ENCODE measurements at places on chromosomes 5 and 9.

DNA sequence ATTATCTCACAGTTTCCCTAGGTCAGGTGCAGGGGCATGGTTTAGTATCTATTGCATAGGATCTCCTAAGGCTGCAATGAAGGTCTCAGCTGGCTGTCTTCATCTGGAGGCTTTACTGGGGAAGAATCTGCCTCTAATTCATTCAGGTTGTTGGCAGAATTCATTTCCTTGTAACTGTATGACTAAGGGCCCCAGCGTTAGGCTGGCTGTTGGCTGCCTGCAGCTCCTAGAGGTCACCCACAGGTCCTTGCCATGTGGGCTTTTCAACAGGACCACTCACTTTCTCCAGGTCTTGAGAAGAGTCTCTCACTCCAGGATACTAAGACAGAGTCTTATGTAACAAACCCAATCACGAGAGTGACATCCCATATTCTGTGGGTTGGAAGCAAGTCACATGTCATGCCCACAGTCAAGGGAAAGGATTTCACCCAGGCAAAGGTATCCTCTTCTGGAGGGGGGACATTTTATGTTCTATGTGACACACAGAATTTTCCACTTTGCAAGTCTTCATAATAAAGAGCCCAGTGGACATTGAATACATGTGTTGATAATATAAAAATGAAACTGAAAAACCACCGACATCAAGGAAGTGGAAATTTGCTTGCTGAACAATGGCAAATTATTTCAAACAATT is 38.2 kb downstream of the HMHB1 start:
- DNase-seq: no peak

GRCh38 chr5:160565376-160565775 is 143.7 kb downstream of the PTTG1 start:
- DNase-seq: no peak

DNA sequence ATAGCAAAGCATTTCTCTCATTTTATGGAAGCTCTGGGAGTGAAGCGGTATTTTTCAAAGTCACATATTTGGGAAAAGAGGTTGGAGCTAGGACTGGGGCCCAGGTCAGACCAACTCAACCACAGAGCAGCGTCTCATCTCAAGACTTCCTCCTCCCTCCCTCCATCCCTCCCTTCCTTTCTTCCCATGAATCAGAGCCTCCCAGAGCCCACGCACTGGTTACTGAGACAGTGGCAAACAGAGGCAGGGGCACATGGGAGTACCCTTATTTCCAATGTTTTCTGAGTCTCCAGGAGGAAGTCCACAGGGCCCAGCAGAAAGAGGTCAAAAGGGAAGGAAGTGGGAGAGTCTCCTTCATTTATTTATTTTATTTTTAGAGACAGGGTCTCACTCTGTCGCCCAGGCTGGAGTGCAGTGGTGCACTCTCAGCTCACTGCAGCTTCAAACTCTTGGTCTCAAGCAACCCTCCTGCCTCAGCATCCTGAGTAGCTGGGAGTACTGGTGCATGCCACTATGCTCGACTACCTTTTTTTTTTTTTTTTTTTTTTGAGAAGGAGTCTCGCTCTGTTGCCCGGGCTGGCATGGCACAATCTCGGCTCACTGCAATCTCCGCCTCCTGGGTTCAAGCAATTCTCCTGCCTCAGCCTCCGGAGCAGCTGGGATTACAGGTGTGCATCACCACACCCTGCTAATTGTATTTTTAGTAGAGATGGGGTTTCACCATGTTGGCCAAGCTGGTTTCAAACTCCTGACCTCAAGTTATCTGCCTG is 52.5 kb upstream of the CDKN2AIPNL start:
- DNase-seq: peak; percentile 37

DNA sequence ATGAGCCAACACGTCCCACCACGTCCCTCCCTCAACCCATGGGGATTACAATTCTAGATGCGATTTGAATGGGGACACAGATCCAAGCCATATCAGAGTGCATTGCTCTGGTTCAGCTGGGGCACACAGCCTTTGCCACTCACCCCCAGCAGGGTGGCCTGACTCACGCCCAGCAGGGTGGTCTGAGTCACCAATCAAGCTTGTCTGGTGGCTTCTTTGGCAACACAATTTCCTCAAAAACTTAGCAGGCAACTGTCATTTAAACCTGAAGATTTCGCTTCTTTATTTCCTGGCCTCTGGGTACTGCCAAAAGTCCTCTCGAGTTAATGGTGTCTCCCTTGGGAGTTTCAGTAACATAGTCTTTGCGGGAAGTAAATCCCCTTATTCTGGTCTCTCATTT is 16.3 kb upstream of the SEMA5A start:
- no peak for DNase-seq

- no peak for DNase-seq
These were observed 138.1 kb upstream of the COL5A1 start for GRCh38 chr9:134503301-134504105.

GRCh38 chr9:123453831-123454321 is 97.9 kb downstream of the CRB2 start:
- DNase-seq: no peak

DNA sequence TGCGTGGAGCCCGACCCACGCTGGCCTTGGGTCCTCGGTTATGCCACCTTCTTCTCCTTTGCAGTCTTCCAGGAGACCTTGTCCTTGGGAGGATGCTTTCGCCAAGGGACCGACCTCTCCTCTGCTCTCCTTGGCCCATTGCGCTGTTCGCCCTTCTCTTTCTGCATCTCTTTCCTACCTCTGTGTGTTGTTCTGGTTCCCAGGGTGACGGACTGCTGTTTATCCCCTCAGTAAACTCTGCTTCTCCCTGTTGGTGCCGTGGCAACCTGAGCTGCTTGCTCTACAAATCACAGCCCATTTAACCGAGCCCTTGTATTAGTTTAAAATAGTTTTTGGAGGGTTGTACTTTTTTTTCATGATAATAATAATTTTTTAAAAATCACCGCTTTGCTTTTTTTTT is 97.9 kb downstream of the DAPK1 start:
- DNase-seq: no peak

GRCh38 chr9:21967169-21967568 is 27.0 kb downstream of the CDKN2A start:
- DNase-seq: no peak

DNA sequence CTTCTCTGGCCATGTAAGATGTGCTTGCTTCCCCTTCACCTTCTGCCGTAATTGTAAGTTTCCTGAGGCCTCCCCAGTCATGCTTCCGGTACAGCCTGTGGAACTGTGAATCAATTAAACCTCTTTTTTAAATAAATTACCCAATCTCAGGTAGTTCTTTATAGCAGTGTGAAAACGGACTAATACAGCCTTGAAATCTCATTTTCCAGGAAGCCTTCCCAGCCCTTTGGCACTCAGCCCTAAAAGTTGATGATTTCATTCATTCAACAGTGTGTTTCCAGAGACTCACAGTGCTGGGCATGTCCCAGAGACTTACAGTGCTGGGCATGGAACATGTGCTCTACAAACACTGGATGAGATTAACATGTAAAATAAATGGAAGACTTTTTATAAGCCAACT is 135.8 kb downstream of the DCP2 start:
- no peak for DNase-seq

GRCh38 chr5:74200560-74200959 is 440.0 kb downstream of the ENC1 start:
- no peak for DNase-seq

DNA sequence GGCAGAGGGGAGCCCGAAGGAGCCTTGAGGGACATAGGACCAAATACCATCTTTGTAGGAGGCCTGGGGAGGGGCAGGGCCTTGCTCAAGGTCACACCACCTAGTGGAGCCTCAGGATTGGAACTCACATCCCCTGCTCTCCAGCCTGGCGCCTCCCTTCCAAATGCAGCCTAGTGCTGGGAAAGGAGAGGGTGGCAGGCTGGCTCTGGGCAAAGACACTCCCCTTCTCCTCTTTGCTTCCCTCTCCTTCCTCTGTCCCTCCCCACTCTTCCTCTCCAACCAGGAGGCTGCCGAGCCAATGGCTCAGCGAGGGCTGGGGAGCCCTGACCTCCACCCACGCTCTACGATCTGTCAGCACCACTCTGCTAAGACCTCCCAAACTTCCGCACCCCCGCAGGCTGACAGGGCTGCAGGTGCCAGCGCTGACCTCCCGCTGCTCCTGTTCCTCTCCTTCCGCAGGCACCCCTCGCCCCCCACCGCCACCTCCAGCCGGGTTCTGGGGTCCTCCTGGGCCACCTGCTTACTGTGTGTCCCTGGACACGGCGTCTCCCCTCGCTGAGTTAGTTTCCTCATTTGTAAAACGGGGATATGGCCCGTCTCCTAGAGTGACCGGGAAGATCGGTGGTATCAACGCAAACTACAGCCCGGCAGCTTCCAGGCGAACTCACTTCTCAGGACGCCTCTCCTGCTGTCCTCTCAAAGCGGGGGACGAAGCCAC is 52.9 kb downstream of the C9orf50 start:
- no peak for DNase-seq

GRCh38 chr9:129102791-129103594 is 7.6 kb downstream of the CRAT start:
- DNase-seq: no peak

DNA sequence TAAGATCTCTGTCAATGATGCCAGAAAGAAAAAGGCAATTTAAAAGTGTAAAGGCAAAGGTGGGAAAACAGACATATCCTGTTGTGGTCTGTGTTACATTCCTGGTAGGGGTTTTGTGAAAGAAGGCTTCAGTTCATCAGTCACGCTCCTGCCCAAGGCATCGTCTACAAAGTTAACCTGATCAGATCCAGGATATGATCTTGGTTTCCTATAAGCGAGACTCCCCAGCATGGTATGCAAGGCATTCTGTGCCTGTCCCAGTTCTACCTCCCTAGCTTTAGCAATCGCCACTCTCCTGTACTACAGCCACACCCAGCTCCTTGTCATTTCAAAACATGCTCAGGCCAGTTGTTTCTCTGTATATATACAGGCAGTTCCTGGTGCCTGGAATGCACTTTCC is 58.0 kb upstream of the PTPN3 start:
- no peak for DNase-seq

GRCh38 chr5:14112998-14113652 is 30.0 kb upstream of the TRIO start:
- DNase-seq: no peak

- no peak for DNase-seq
These were observed 200.7 kb downstream of the PARP8 start for GRCh38 chr5:50867140-50867539.

- no peak for DNase-seq
These were observed 370.6 kb upstream of the PIK3R1 start for GRCh38 chr5:67844924-67845323.

DNA sequence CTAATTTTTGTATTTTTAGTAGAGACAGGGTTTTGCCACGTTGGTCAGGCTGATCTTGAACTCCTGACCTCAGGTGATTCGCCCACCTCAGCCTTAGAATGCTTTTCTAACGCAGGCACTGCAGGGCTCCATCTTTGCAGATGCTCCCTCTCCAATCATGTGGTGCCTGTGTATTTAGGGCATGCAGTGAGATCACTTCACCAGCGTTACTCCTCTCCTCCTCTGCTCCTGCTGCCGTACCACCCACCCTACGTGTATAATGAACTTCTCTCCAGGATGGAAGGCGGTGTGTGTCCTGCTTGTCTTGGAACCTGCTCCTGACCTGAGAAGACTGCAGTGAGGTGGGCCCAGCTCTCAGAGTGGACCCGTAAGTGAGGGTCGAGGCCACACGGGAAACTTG is 13.6 kb upstream of the CFAP157 start:
- no peak for DNase-seq

DNA sequence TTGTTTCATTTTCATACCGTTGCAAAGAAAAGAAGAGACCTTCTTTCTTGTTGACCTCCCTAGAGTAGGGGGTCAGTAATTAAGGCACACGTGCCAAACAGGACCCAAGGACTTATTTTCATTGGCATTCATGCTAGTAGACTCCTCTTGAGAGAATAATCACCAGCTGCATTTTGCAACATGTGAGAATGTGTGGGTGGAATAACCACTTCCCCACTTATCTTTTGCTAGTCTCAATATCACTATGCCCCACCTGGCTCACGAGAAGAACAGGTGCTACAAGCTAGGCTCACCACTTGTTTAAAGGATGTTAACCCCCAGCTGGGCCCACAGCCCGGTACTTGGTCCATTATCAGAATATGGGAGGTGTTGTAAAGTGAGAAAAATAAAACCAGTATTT is 460.7 kb upstream of the MEF2C start:
- peak; percentile 74 for DNase-seq

DNA sequence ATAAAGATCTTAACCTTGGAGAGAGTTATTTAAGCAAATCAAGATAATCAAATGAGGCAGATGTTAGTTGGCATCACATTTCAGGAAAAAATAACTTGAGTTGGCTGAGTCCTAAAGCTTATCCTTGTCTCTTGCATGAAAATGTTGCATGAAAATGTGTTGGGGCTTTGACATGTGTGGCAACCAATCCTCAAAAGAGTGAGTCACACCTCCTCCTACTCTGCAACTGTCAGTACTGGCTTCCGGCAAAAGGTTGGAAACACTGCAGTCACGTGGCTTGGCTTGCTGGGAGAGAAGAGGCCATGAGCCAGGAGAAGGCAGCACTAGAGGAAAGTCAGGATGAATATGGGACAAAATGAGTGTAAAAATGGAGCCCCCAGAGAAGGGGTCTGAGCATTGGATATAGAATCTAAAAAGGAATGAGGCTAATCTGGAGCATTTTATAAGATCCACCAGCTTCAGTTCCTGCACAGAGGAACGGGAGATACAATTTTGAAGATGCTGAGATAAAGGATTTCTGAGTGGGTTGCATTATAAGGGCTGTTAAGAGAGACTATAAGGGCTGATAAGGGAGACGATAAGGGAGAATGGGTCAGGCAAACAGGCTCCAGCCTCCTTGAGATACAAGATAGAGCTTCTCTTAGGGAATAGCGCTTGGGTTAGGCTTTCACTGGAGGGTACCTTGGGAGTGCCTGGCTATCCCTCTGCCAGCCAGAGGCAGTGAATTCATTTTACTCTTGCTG is 43.1 kb downstream of the SPATA31D1 start:
- no peak for DNase-seq

- DNase-seq: no peak
These were observed 1.4 kb downstream of the COL23A1 start for GRCh38 chr5:178588769-178589168.

DNA sequence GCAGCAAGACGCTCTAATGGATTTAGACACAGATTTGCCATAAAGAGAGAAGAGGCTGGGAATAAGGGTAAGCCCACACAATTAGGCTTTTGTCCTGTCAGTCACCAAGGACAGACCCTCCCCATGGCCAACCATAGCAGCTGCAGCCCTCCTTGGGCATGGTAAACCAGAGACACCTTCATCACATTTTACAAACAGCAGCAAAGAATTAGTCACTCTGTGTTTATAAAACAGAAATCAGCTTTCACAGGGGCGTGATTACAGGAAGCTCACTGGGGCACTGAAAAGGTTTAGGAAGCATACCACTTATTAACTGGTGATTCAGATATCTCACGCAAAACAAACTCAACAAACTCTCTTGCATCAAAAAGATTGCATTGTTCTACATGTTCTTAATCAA is 37.3 kb upstream of the ZNF622 start:
- DNase-seq: no peak

- DNase-seq: peak; percentile 99
These were observed 6.3 kb downstream of the PAX5 start for GRCh38 chr9:37027582-37028419.

GRCh38 chr5:149128023-149128875 is 13.0 kb upstream of the ABLIM3 start:
- no peak for DNase-seq

- DNase-seq: peak; percentile 68
These were observed 25.2 kb downstream of the LNPEP start for GRCh38 chr5:96961053-96961452.
